RWPE2 (cell line): ENCODE measurements at places on chromosomes 13 and 19.
A peak's percentile ranks its signal among the peaks of the same experiment; 100 is the strongest.

DNA sequence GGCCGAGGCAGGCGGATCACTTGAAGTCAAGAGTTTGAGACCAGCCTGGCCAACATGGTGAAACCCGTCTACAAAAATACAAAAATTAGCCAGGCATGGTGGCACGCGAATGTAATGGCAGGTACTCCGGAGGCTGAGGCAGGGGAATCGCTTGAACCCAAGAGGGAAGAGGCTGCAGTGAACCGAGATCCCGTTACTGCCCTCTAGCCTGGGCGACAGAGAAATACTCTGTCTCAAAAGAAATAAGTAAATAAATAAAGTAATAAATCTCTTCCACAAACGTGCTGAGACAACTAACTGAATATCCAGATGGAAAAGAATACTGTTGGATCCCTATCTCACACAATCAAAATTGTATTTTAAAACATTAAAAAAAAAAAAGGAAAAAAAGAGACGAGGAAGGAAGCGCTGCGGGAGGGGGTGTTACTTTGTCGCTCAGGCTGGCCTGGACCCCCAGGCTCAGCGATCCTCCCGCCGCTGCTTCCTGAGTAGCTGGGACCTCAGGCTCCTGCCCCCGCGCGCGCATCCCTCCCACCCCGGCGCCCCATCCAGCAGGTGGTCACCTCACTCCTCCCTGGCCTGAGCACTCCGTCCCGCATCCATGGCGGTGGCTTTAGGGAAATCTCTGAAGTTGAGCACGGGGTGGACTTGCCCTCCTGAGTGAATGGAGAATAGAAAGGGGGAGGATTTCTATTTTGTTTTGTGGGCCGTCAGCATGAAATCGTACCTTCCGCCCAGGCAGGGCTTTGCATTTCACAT lies 628 bp upstream of the ZNF813 start:
- no peak for DNase-seq

- DNase-seq, result no peak
Observed at GRCh38 chr19:53853707-53854106, 14.0 kb upstream of the MYADM start.

- DNase-seq, result no peak
Observed at GRCh38 chr13:51733374-51734298, 70.3 kb downstream of the DHRS12 start.

GRCh38 chr19:42850981-42851717 lies 28.4 kb downstream of the PSG1 start:
- DNase-seq, result peak; percentile 88
